ENCODE measurements at places on chromosomes 7 and 10.

DNA sequence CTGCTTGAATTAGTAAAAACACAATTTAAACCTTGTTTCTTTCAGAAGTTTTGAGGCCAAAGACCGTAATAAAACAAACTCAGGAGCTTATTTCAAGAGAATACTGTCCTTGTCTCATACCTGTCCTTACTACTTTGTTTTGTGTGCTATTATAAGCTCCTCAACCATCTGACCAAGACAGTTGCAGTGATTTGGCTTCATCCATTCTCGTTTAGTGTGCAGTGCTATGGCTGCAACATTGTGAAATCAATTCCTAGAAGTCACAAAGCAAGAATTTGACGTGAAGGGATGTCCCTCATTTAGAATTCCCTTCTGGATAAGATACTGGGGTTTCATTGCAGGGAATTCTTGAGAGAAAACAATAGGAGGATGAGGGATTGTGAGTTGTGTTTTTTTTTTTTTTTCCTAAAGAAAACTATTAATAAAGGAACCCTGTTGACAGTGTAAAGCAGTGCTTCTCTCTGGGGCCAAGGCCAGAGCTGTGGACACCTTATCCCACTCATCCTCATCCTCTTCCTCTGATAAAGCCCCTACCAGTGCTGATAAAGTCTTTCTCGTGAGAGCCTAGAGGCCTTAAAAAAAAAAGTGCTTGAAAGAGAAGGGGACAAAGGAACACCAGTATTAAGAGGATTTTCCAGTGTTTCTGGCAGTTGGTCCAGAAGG is at the start of gene OIT3:
OIT3 (plus strand) TSS at position 604 of the 663 bp plus-strand sequence. CDS start 60 bp downstream, outside the sequence.
- DNase-seq = no peak

- no peak for DNase-seq
Observed at GRCh38 chr7:42024537-42024936, 212.5 kb downstream of the GLI3 start.

GRCh38 chr10:29023678-29024077 is 265.2 kb upstream of the LYZL1 start:
- DNase-seq = no peak

- no peak for DNase-seq
Observed at GRCh38 chr10:47027108-47027783, 116.0 kb downstream of the PTPN20 start.

GRCh38 chr7:112298543-112299100 is 92.1 kb downstream of the ZNF277 start:
- no peak for DNase-seq

DNA sequence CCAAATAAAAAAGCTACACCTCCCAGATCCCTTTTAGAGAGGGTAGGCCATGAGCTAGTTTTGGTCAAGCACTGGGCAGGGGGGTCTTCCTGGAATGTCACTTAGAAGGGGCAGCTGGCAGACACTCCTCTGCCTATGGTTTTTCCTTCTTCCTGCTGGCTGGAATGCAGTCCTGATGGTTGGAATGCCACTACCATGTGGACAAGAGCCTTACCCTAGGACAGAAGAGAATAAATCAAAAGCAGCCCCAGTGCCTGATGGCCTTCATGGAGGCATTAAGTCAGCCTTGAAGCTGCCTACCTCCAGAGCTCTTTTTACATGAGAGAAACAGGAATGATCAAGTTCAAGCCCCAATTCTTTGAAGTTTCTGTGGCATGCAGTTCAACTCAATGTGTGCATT is 43.5 kb upstream of the SORBS1 start:
- no peak for DNase-seq

- DNase-seq = no peak
Observed at GRCh38 chr10:130558746-130559546, 422.8 kb downstream of the GLRX3 start.

DNA sequence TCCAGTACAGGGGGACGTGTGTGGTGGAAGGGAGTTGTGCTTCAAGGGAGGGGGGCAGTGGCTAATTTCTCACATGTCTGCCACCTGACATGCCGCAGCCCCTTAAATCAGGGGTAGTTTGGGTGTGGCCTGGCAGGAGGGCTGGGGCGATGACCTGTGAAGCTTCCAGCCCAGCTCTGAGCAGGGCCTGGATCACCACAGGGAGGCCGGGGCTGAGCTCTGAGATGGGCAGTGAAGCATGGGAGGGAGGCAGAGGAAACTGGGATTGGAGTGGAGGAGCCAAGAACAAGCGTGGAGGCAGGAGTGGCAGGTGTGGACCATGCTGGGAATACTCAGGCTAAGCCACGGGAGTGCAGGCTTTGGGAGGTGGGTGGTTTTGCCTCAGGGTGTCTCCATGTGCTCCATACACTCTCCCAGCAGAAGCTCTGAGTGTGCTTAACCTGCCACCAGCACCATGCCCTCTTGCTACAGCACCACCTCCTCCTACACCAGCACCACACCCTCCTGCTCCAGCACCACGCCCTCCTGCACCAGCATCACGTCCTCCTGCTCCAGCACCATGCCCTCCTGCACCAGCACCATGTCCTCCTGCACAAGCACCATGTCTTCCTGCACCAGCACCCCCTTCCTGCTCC is 99.3 kb upstream of the SHH start:
- no peak for DNase-seq

GRCh38 chr10:110865186-110865808 is 6.4 kb upstream of the PDCD4 start:
- DNase-seq = peak; percentile 41

- DNase-seq = no peak
Observed at GRCh38 chr10:30027057-30028005, 32.1 kb downstream of the JCAD start.

- no peak for DNase-seq
Observed at GRCh38 chr7:137839903-137840779, 6.6 kb downstream of the DGKI start.

DNA sequence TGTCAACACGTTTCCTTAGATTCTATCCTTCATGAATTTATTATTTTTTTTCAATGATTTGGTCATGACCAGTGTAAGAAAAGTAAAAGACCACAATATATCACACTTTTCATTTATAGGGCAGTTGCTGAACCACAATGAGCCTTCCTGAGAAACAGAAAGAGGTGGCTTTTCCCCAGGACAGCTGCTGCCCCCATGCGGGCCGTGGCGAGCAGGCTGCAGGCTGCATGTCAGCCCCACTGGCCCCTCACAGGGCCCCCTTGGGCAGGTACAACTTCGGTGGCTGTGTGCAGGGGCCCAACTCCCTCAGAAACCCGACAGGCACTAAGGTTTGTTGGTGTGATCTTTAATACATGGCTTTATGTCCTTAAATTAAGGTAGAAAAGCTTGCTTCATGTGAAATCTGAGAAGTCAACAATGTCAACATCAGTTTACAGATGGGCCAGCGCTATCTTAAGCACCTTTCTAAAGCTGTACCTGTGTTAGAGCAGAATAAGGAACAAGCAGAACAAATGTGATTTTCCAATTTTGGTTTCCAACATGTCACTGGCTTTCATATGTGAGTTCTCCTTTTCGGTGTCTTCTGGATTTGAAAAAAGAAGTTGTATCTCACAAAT is 10.6 kb downstream of the BEND7 start:
- DNase-seq = no peak

- DNase-seq = peak; percentile 40
Observed at GRCh38 chr10:71696628-71697326, 22.8 kb downstream of the C10orf105 start.

GRCh38 chr7:98955992-98956391 is 77.7 kb downstream of the TRRAP start:
- DNase-seq = no peak

DNA sequence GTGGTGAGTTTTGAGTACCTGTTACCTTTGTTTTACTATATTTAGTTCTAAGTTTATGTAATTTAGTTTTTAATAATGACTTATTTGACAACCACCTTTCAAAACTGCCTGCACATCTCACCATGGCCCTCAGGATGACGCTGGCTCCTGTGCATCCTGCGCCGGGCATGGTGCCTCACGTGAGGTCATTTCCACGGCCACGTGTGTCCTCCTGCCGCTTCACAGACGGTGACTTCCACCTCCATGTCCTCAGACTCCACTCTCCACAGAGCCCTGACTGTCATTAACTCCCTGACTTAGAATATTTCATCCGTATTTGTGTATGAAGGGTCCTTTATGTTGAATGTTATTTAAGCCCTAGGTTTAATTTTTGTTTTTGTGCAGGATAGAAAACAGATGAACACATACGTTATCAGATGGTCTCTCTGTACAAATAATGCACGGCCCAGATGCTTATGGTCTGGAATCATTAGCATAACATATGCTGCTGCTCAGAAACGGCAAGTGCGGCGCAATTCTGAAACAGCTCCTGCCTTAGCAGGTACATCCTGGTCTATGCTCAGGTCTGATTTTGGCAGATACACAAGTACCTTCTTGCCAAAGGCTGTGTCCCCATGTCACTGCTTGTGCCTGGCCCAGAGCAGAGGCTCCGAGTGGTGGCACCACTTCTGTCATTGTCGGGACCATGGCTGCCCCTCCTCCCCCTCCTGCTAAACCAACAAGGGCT is 155.8 kb downstream of the WDR37 start:
- no peak for DNase-seq

- peak; percentile 64 for DNase-seq
Observed at GRCh38 chr10:85642421-85643170, 724.0 kb downstream of the GRID1 start.

DNA sequence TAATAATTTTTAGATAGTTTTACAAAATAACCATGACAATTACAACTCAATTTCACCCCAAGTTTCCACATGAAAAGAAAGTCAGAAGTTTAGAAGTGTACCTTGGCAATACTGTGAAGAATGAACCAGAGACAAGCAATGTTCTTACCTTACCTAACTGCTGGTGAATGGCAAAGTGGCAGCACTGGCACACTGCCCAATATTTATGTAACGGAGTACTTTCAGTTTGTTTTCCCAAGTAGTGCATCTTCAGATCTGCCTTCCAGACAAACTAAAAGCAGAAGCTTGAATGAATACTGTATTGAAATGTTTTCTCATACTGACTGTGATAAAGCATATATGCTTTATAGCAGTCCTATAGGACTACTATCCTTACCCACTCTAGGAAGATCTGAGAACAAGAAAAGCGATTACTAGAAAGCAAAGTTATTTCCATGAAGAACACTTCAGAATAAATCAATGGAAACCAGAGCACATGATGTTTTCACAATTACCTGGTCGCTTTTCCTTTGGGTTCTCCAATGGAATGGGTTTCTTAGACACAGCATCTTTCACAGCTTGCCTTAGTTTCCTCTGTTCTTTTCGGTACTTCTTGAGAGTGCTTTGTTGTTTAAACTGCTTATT is 1.5 kb downstream of the NOC3L start:
- DNase-seq = peak; percentile 18

- DNase-seq = no peak
Observed at GRCh38 chr7:144575456-144575855, 172.0 kb upstream of the NOBOX start.

- DNase-seq = no peak
Observed at GRCh38 chr10:128708182-128708581, 582.0 kb upstream of the MKI67 start.

- no peak for DNase-seq
Observed at GRCh38 chr7:39560997-39561396, 5.2 kb upstream of the YAE1 start.

GRCh38 chr7:142540371-142540770 is 208.9 kb upstream of the PRSS1 start:
- no peak for DNase-seq

- no peak for DNase-seq
Observed at GRCh38 chr10:59817773-59818172, 64.5 kb upstream of the MRLN start.

GRCh38 chr10:131452926-131453720 is 141.6 kb upstream of the TCERG1L start:
- DNase-seq = no peak

GRCh38 chr7:25069900-25070443 is 55.1 kb downstream of the CYCS start:
- peak; percentile 59 for DNase-seq

- peak; percentile 74 for DNase-seq
Observed at GRCh38 chr10:86971232-86971991, 3.1 kb downstream of the ADIRF start.

- DNase-seq = no peak
Observed at GRCh38 chr10:88205842-88206446, 342.5 kb downstream of the PTEN start.

DNA sequence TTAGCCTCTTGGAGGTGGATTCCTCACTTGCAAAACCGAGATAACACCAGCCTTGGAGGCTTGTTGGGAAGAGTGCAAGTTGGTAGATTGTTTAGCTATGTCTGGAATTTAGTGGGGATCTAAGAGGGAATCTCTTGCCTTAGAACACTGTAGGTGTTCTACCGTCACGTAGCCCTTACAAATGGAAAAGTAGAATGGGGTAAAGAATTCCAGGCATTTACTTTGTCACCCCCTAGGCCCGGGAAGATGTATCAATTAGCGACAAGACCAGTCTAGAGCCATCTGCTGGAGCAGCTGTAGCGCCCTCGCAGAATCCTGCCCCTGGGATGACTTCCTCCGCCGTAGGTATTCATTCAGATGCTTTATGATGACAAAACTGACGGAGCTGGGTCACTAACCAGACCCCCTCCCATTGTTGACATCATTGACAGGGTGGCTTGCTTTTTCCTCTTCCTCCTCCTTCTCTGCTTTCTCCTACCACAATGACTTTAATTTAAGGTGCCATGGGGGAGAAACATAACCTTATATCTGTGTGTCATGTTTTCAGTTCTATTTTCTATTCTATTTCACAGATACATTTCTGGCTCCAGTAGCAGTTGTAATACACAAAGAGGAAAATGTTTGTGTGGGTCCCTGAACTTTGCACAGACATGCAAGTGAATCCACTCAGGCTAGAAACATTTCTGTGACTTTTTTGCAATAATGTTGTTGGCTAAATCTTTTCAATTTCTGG is 262.6 kb upstream of the LYZL1 start:
- no peak for DNase-seq

GRCh38 chr7:98657736-98658135 is 40.7 kb downstream of the NPTX2 start:
- no peak for DNase-seq

GRCh38 chr10:73366381-73367298 is 8.0 kb upstream of the CFAP70 start:
- no peak for DNase-seq

GRCh38 chr7:68718097-68718551 is 880.2 kb upstream of the AUTS2 start:
- no peak for DNase-seq

GRCh38 chr7:157517782-157518513 is 181.1 kb downstream of the DNAJB6 start:
- DNase-seq = no peak

DNA sequence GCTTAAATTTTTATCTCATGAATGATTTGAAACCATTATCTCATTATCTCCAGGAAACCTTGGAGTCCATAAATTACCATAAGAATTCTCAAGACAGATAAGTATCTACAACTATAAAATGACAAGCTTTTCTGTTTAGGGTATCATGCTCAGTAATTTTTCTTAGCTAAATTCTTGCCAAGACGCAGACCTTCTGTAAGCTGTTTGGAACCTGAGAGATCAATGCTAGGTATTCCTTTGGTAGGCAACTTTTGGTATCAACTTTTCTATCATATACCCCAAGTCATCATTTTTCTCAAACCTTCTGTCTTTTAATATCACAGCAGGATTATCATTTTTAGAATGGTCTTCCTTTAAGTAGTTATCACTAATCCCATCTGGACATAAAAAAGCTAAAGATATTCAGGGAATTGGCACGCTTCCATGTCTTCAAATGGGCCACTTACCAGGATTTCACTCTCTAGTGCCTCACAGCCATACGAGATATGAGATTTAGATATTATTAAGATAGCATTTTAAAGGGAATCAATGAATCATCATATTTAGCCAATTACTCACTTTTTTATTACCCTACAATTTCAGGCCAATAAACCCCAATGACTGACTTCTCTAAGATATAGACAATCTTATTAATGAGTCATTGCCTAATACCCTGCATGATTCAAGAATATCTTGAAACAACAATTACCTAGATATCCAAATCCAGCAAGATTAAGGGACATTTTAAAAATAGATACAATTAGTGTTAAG is 544.1 kb downstream of the HTR7 start:
- DNase-seq = no peak

- no peak for DNase-seq
Observed at GRCh38 chr10:114065049-114065435, 21.4 kb downstream of the ADRB1 start.

Measured in NCI-H460 (cell line).